ENCODE measurements at places on chromosomes 7 and 10.

DNA sequence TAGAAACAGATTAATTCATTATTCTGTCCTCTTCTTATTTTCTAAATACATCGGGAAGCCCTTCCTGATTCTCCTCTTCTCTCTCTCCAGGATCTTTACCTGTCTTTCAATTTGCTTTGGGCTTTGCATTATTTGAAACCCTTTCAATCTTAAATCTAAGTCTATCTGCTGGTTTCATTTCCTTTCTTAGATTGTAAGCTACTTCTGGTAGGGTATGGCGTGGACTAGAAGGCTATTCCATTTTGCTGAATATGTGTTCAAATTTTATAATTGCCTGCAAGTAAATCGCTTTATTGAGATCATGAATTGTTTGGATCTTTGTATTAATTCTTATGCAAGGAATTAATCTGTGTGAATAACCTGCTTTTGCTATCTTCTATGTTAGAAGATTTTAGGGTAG, 11.1 kb downstream of the STAM start:
- DNase-seq, result no peak

- DNase-seq, result no peak
Measured at GRCh38 chr7:18760631-18761445, 265.3 kb downstream of the HDAC9 start.

DNA sequence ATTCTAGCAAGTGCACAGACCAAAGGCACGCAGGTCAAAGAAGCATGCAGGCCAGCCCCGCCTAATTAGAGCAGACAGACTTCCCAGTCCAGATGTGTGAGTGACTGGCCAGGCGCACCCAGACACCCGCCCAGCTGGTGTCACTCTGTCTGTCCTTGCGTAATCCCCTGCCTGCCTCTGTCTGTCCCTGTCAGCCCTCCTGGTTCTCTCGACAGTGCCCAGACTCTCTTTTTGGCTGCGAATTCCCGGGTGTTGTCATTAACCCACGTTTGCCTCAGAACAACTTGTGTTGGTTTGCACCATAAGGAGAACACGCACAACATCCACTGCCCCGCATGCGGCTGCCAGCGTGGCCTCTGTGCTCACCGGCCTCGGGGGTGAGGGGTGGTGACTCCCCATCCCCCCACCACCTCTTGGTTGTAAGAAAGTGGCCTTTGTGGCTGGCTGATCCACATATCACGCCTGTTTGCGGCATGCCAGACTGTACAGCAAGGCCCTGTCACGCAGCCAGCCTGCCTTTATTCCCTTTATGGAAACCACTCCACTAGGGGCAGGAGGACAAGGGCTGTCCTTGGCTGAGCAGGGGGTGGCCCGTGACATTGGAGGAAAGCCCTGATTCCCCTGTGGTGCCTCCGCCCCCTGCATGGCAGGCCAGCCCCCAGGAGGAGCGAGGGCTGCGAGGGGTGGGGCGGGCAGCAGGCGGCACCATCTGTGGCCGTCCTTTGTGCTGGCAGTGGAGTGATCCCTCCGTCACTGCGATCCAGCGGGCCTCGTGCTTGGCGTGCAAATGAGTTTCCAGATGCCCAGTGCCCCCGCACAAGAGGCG, 72.8 kb upstream of the PPIF start:
- DNase-seq, result no peak

- no peak for DNase-seq
Measured at GRCh38 chr7:52257890-52258289, 777.5 kb upstream of the POM121L12 start.

GRCh38 chr7:123346766-123347165, 147.0 kb upstream of the SLC13A1 start:
- DNase-seq, result no peak

GRCh38 chr7:137992104-137992549, 9.8 kb downstream of the CREB3L2 start:
- DNase-seq, result no peak

DNA sequence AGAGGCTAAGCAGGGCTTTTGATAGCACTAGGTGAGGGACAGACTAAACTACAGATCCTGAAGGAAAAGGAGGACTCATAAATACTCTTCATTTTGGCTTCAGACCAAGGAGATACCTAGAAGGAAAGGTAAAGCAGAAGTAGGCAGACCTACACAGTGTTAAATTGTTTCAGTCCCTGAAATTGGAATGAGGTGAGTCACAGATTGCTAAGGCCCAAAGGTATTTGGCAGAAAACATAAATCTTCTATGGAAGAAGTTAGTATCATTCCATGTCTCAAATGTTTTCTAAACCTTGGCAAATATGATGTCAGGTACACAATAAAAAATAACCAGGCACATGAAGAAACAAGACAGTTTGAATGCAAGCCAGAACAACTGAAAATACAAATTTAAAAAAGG, 30.0 kb downstream of the MTERF1 start:
- DNase-seq, result no peak

DNA sequence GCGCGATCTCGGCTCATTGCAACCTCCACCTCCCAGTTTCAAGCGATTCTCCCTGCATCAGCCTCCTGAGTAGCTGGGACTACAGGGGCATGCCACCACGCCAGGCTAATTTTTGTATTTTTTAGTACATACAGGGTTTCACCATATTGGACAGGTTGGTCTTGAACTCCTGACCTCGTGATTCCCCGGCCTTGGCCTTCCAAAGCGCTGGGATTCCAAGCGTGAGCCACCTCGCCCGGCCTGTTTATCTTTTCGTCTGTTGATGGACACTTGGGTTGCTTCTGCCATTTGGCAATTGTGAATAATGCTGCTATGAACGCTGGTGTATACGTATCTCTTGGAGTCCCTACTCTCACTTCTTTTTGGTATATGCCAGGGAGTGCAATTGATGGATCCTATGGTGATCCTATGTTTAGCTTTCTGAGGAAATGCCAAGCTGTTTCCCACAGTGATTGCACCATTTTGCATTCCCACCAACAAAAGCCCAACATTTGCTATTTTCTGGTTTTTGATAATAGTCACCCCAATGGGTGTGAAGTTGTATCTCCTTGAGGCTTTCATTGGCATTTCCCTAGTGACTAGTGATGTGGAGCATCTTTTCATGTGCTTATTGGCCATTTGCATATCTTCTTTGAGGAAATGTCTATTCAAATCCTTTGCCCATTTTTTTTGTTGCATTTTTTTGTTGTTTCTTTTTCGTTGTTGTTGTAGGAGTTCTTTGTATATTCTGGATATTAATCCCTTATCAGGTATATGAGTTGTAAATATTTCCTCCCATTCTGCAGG, 3.5 kb downstream of the ANTXRL start:
- no peak for DNase-seq

DNA sequence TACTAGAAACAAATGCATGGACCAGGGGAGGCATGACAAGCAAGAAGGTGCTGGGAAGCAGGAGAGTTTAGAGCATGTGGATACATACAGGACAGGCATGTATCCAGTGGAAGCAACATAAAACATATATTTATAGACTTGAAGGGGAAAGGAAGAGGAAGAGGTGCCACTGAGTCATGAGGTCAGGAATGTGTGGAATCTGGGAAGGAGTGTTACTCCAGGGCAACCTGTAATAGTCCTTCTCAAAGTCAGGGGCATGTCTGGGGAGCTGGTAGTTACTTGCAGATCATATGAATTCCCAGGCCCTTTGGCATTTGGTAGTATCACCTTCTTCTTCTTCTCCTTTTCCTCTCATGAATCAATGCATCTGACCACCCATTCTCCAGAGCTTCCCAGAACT, 246.6 kb downstream of the XPNPEP1 start:
- DNase-seq, result no peak
